ENCODE measurements at places on chromosomes 12 and 14.

DNA sequence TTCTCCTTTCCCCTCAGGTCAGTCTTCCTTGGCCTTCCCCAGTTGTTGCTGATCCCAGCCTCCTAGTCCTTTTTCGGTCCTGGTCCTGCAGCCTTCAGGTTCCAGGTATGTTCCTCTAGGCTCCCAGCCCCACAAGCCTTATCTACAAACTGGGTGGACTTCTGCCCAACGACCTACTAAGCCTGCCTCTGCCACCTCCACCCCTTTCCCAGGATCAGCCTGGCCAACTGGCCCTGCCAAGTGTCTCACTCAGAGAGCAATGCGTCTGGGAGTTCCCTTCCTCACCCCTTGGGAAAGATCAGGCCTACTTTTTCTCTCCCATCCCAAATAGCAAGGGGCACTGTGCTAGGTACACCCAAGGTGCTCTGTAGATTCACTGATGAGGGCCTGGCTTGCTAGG, at the start of gene SERPINA12:
TSS of gene SERPINA12 (minus strand) at position 114 of the 400 bp plus-strand sequence. CDS start 11,072 bp downstream, outside the sequence.
- no peak for DNase-seq

GRCh38 chr14:83395321-83395720, 1861.7 kb upstream of the SEL1L start:
- DNase-seq, result no peak

DNA sequence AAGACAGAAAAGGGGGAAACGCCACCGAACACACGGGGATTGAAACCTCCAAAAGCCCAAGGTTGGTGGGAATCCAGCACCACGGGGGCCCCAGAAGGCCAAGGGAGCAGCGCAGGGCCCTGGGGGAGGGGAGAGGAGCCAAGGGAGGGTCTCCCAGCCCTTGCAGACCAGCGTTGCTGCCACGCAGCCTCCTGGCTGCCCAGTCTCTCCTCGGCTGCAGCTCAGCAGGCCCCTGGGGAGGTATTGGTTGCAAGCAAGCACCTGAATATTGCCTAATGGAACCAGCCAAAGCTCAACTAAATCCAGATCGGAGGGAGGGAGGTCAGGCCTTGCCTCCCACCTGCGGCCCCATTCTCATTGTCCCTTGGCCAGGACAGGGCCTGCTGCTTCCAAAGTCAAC, 15.8 kb downstream of the TMEM229B start:
- no peak for DNase-seq

GRCh38 chr14:71206766-71207371, 299.6 kb downstream of the PCNX1 start:
- DNase-seq, result peak; percentile 1

GRCh38 chr14:77271113-77271710, at the start of gene NGB:
TSS of gene NGB (minus strand) at chr14:77271206. CDS start at chr14:77270937, 269 bp downstream.
- DNase-seq, result no peak

- no peak for DNase-seq
Observed at GRCh38 chr14:85618390-85618789, 88.4 kb downstream of the FLRT2 start.

GRCh38 chr14:52013984-52014600, 24.7 kb downstream of the RTRAF start:
- DNase-seq, result no peak

DNA sequence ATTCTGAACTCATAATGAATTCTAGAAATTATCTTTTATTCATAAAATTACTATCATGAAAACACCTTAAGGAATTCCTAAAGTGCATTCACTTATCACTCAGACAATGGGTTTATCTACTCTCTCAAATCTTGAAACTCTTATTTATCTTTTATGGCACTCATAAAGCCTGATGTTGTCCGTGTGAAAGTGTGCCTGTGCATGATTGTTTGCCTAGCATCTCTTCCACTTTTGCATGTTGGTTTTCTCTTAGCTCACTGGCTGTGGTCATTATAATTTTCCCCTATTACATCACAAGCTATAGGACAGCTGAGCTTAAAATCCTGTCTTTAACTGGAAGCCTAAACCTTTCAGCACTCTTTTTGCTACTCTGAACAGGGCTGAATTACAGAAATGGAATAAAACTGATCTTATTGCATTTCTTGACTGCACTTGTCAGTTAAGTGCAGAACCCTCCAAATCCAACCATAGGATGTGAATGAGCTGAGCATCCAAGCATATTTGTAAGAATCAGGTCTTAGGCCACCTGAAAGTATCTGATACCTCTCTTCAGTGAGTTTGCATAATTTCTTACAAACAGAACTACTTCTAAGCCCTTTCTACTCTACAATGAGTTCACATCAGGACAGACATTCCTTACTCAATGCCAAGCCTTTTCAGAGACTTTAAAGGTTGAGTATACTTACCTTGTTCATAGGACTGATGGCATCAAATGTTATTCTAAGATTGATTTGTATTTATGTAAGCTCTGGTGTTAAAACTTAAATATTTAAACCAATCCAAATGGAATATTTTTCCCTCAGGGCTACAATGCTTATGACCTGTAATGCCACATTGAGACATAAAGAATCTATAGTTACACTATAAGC, 221.2 kb upstream of the KITLG start:
- no peak for DNase-seq

DNA sequence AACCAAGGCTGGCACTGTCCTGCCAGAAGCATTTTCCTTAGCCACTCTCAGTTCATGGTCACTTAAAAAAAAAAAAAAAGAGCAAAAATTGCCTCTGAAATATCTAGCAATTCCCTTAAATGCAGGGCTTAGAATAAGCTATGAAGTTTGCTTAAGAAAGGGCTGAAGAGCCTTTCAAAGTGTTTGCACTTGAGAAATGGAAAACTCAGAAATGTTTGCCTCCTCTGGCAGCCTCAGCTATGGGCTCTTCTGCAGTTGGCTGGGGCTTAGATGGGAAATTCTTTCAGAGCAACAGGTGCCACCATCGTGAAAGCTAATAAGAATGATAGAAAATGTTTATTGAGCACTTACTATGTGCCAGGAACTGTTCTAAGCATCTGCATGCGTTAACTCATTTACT, 48.5 kb upstream of the TSPAN11 start:
- DNase-seq, result no peak

GRCh38 chr12:69131077-69131476, 108.3 kb upstream of the CPSF6 start:
- DNase-seq, result no peak

- no peak for DNase-seq
Observed at GRCh38 chr12:121793440-121793837, at the start of gene RHOF. TSS of gene RHOF (minus strand) at chr12:121793688. CDS start at chr12:121793633, 55 bp downstream.

DNA sequence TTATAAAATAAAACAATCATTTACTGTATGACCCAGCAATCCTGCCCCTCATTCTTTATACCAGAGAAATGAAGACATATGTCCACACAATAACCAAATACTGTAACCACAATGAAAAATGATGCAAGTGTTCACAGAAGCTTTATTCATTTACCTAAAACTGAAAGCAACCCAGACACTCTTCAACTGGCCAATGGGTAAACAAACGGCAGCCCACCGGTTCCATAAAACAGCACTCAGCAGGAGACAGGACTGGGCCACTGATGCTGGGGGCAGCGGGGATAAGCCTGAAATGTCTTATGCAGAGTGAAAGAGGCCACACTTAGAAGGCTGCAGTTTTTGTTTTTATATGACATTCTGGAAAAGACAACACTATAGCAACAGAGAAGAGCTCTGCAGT, 15.1 kb downstream of the DDX51 start:
- no peak for DNase-seq

- DNase-seq, result no peak
Observed at GRCh38 chr14:31543969-31544799, 17.0 kb upstream of the NUBPL start.

GRCh38 chr12:45431126-45431525, 215.2 kb downstream of the ANO6 start:
- DNase-seq, result no peak

GRCh38 chr14:23168246-23168645, 15.2 kb downstream of the SLC7A8 start:
- DNase-seq, result no peak

- DNase-seq, result no peak
Observed at GRCh38 chr12:96190413-96191108, 3.6 kb upstream of the ELK3 start.

DNA sequence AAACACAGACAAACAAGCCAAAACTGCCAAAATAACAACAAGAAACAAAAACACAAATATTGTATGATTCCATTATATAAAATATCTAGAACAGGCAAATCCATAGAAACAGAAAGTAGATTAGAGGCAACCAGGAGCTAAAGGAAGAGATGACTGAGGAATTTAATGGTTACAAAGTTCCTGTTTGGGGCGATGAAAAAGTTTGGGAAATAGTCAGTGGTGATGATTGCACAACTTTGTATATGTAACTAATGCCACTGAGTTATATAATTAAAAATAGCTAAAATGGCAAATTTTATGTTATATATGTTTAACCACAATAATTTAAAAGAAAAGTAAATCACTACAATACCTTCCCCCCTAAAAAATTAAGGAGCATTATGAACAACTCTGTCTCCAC, 24.5 kb downstream of the GNPTAB start:
- no peak for DNase-seq

GRCh38 chr12:85673921-85674420, 162.2 kb downstream of the RASSF9 start:
- no peak for DNase-seq

GRCh38 chr12:11839091-11839641, 189.7 kb downstream of the ETV6 start:
- no peak for DNase-seq

- DNase-seq, result no peak
Observed at GRCh38 chr12:123038966-123039365, 58.5 kb downstream of the ARL6IP4 start.

GRCh38 chr12:69045430-69045829, 112.5 kb upstream of the CPM start:
- DNase-seq, result no peak

DNA sequence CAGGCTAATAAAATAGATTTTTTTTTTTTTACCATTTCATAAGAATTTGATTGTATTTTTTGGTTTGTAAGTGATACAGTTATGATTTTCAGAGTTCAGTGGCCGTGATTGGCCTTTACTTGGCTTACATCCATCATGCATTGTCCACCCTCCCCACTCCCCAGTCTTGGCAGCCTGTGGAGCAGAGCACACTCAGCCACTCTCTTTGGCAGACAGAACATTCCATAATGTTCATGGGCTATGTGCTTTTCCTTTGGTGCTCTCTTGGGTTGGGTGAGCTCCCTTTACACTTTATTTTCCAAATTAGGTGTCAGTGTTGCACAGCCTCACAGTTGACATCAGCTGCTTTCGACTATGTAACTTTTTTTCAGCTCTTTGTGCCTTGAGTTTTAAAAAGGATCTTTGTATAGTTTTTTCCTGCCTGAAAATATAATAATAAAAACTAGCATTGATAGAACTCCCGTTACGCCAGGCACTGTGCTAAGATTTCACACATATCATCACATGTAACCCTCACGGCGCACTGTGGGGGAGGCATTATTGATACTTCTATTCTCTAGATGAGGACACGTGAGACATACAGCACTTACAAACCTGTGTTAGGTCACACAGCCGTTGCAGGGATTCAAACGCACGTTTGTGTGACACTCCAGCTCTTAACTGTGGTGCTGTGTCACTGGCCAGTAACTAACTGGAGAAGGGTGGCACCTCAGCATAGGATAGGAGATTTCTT, 21.5 kb downstream of the SUDS3 start:
- no peak for DNase-seq

DNA sequence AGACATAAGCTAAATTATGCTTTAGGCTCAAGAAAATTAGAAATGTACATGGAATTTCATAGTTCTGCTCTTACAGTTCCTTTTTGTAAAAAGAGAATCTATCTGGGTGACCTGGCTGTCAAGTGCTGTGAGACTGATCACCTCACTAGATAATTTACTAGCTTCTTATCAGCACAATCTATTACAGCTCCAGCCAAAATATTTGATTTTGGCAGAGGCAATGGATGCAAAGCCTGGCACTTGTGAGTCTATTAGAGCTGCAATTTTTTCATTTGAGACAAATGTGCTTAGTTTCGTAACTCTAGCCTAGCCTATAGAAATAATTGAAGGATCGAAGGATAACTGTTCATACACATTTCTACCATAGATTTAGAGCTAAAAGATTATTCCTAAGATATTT, 927.5 kb downstream of the SLC6A15 start:
- no peak for DNase-seq
